ENCODE measurements at places on chromosomes 5 and 9.
A peak's percentile ranks its signal among the peaks of the same experiment; 100 is the strongest.

- DNase-seq: no peak
Observed at GRCh38 chr9:87640385-87640795, 85.5 kb upstream of the CTSL start.

- DNase-seq: no peak
Observed at GRCh38 chr5:150579462-150580400, 60.7 kb upstream of the SYNPO start.

GRCh38 chr9:120571443-120572257 is 8.3 kb downstream of the CDK5RAP2 start:
- DNase-seq: peak; percentile 78

GRCh38 chr5:139640421-139641115 is 7.6 kb upstream of the CXXC5 start:
- DNase-seq: no peak

DNA sequence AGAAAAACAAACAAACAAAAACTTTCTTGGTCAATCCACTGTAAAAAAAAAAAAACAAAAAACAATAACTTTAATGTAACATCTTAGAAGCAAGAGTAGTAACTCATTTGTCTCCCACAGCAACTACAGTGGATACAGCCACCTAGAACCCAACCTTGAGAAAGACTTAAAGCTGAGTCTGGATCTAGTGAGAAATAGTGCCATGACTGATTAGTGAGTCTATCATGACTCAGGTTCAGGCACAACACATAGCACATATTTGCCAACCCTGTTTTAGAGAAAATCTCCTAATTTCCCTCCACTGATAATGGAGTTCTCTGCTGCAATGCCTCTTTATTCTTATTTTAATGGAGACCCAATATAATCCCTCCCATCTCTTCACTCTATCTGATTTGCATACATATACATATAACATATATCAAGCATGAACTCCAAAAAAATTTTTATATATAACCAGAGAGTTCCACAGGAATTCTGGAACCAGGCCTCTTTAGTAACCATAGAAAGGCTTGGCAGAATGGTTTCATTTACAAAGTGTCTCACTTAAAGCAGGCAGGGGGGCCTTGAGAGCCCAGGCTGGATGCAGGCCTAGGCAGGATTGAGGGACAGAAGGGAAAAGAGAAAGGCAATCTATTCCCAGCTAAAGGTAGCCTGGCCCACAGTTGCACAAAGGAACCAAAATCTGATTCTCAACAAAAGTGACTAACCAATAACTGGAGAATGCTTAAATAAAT is 11.9 kb upstream of the NR4A3 start:
- DNase-seq: no peak

DNA sequence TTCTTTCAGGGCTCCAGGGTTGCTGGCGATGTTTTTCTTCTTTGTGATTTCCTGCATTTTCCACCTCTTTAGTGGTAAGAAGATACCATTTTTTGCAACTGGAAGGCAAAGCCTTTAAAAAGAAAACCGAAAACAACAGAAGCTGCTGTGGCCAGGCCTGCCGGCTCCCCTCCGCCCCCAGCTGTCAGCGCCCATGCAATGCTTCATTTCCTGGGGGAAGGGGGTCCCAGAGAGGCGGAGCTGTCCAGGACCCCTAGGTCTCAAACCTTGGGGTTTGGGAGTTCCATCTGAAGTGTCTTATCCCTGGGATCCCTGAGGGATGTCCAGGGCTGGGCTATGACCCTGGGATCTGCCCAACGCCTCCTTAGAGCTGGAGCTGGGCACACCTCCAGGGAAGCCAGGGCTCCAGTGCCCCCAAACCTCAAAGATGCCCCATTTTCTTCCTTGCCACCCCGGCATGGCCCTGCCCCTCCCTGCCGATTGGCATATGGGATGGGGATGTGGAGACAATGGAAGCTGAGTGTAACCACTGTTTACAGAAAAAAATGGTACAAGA is 257.2 kb upstream of the MVB12B start:
- DNase-seq: no peak

DNA sequence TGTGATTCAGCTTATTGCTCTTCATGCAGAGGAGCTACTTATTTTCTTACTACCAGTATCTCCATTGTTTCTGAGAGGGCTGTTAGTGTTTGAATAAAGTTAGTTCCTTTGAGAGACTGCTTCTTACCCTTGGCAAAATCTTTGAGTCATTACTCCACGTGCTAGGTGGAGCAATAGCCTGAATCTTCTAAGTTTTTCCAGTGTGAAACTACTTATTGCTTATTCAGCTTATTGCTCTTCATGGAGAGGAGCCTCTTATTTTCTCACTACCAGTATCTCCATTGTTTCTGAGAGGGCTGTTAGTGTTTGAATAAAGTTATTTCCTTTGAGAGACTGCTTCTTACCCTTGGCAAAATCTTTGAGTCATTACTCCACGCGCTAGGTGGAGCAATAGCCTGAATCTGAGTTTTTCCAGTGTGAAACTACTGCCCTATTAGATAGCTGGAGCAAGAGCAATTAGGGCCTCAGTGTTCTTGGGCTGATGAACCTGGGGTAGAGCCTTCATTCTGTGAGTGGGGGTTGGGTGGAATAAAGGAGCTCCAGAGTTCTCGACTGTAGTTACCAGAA is 41.9 kb downstream of the GPBP1 start:
- DNase-seq: no peak

Measured in midbrain (tissue), 1 donor.